ENCODE measurements at places on chromosomes 7 and 10. TPM values are rescaled to one million over a fixed set of nuclear protein-coding genes. Genes with fewer than 3 reads are reported as not detected.

SEMA3D gene
- 72.1 TPM for total RNA-seq

KCND2 gene
- total RNA-seq, result 0.03 TPM

CCNJ gene
- 14.7 TPM for total RNA-seq

SYT15B gene
- 0.07 TPM for total RNA-seq

PROSER2 gene
- total RNA-seq, result 10.3 TPM

PODXL gene
- 2.3 TPM for total RNA-seq

OIT3 gene
- not detected for total RNA-seq

FOXI2 gene
- total RNA-seq, result not detected

FOXL3 gene
- total RNA-seq, result not detected

PDSS1 gene
- total RNA-seq, result 14.4 TPM

PIP gene
- total RNA-seq, result not detected

MBL2 gene
- total RNA-seq, result not detected

PNLIPRP2 gene
- total RNA-seq, result not detected

METTL27 gene
- 4.3 TPM for total RNA-seq

AOAH gene
- total RNA-seq, result 0.10 TPM

LRRC61 gene
- not detected for total RNA-seq

TMEM229A gene
- not detected for total RNA-seq

WEE2 gene
- not detected for total RNA-seq

CALHM3 gene
- not detected for total RNA-seq

CPA4 gene
- 1.6 TPM for total RNA-seq

FEZF1 gene
- total RNA-seq, result 0.17 TPM

SPDYE8 gene
- 0.52 TPM for total RNA-seq

OPN1SW gene
- total RNA-seq, result not detected

HABP2 gene
- not detected for total RNA-seq

ORAI2 gene
- 3.6 TPM for total RNA-seq

ANAPC16 gene
- total RNA-seq, result 170 TPM

OLAH gene
- 0.40 TPM for total RNA-seq

CYP3A5 gene
- 0.74 TPM for total RNA-seq

FAM13C gene
- total RNA-seq, result 0.10 TPM

DHTKD1 gene
- total RNA-seq, result 10.1 TPM

GIMAP7 gene
- not detected for total RNA-seq

PHF14 gene
- total RNA-seq, result 41.2 TPM

HNRNPF gene
- total RNA-seq, result 256 TPM

ST8SIA6 gene
- 0.57 TPM for total RNA-seq

BLNK gene
- not detected for total RNA-seq

TLX1 gene
- not detected for total RNA-seq

CH25H gene
- not detected for total RNA-seq

NME8 gene
- not detected for total RNA-seq

SYCE1 gene
- not detected for total RNA-seq

SHH gene
- total RNA-seq, result 7.9 TPM

GPR22 gene
- total RNA-seq, result 4.0 TPM

FOXP2 gene
- not detected for total RNA-seq

LLCFC1 gene
- total RNA-seq, result not detected

CDNF gene
- 0.69 TPM for total RNA-seq

OPALIN gene
- total RNA-seq, result not detected

CPA5 gene
- not detected for total RNA-seq

ZFAND4 gene
- total RNA-seq, result 5.5 TPM

KLF14 gene
- total RNA-seq, result not detected

CHAT gene
- not detected for total RNA-seq

CCM2 gene
- 24.8 TPM for total RNA-seq

SLC16A9 gene
- 5.7 TPM for total RNA-seq

GPR146 gene
- 0.72 TPM for total RNA-seq

WDR86 gene
- total RNA-seq, result not detected

AHR gene
- total RNA-seq, result 117 TPM

NACAD gene
- total RNA-seq, result not detected

DOCK4 gene
- 38.0 TPM for total RNA-seq
